Stimulated activated CD4-positive, alpha-beta T cell treated with anti-CD3 and anti-CD28 coated beads, Interleukin-1b, Interleukin-23, amount 100 ng/mL, for 1 hour (primary cell): ENCODE measurements at places on chromosomes 1 and 21.

GRCh38 chr1:199914546-199914945, 113.0 kb upstream of the NR5A2 start:
- no peak for DNase-seq

DNA sequence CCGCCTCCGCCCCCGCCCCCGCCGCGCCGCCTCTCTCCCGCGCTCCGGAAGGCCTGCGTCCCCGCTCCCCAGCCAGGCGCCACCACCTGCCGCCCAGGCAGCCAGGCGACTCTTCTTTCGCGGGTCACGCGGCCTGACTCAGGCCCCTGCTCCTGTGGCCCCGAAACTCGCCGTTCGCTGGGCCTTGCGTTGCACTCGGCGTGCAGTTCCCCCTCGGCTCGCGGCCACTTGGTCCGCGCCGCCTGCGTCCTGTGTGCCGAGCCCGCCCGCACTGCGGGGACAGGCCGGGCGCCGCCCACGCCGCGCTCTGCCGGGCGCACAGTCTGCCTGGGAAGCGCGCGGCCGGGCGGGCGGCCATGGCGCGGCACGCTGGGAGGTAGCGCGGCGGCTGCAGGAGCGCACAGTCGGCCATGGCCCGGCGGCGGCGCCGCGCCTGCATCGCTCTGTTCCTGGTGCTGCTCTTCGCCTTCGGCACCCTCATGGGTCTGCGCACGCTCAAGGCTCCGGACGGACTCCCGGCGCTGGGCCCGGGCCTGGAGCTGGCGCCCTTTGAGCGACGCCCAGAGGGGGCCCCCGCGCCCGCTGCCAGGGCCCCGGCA, at the start of gene MANEAL:
MANEAL (plus strand) TSS at position 75 of the 599 bp plus-strand sequence; CDS start at position 411, 336 bp downstream.
- no peak for DNase-seq

DNA sequence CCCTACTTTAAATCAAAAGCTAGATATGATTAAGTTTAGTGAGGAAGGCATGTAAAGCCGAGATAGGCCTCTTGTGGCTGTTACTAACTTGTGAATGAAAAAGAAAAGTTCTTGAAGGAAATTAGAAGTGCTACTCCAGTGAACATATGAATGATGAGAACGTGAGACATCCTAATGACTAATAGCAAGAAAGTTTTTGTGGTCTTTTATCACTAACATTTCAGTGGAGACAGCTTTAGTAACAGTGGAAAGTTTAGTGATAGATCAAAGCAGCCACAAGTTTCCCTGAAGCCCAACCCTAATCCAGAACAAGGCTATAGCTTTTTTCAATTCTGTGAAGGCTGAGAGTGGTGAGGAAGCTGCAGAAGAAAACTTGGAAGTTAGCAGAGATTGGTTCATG, 73.6 kb upstream of the LRRC8B start:
- no peak for DNase-seq

DNA sequence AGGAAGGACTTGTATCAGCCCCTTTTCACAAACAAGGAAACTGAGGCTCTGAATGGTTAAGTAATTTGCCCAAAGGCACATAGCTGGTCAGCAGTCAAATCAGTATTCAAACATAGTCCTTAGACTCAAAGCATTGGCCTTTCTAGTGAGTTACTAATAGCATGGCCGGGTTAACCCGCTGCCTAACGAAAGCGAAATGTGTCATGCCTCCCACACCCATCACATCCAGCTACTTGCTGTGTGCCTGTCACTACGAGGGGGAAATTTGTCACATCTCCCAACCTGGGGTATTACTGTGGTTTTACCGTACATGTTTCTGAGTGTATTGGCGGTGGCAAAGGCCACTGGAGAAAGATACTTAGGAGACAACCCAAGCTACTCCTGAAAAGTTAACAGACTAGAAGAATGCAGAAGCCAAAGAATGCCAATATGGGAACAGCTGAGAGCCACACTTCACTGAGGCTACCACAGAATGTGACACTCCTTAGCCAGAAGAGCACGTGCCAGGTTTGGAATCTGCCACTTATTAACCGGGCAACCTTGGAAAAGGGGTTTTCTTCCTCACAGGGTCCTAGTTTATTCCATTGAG, 363.5 kb downstream of the KCNH1 start:
- DNase-seq = no peak

GRCh38 chr21:45699966-45700365, 56.4 kb downstream of the PCBP3 start:
- DNase-seq = no peak

- DNase-seq = no peak
Measured at GRCh38 chr21:15616864-15617574, 112.8 kb upstream of the USP25 start.
